Keratinocyte (primary cell): ENCODE measurements at places on chromosomes 2 and 18.

DNA sequence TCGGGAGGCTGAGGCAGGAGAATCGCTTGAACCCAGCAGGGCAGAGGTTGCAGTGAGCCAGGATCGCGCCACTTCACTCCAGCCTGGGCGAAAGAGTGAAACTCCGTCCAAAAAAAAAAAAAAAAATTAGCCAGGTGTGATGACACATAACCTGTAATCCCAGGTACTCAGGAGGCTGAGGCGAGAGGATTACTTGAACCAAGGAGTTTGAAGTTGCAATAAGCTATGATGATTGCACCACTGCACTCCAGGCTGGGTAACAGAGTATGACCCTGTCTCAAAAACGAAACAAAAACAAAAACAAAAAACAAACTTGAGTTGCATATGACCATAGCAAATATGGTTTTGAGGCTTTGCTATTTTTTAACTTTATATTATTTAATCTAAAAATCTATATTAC lies 25.8 kb downstream of the SANBR start:
- H3K27ac ChIP-seq, result no peak overlapping the region
- no peak for DNase-seq
- H3K4me3 ChIP-seq, result no peak overlapping the region
- no peaks in the 10 kb centered on the region for H3K4me1 ChIP-seq
- H3K36me3 ChIP-seq, result no peaks in the 10 kb centered on the region

GRCh38 chr2:236124182-236124893 lies 43.8 kb downstream of the GBX2 start:
- DNase-seq, result no peak
- no peak overlapping the region for H3K27ac ChIP-seq
- no peaks in the 10 kb centered on the region for H3K27me3 ChIP-seq
- H3K4me1 ChIP-seq, result no peaks in the 10 kb centered on the region

GRCh38 chr2:204112084-204112770 lies 175.7 kb downstream of the ICOS start:
- no peaks in the 10 kb centered on the region for H3K36me3 ChIP-seq
- H3K27me3 ChIP-seq, result peaks cover 7% of the 10 kb centered on the region
- no peak for DNase-seq
- H3K27ac ChIP-seq, result no peak overlapping the region
- no peak overlapping the region for H3K4me3 ChIP-seq

GRCh38 chr2:66724241-66724640 lies 289.3 kb downstream of the MEIS1 start:
- H3K36me3 ChIP-seq, result no peaks in the 10 kb centered on the region
- no peak overlapping the region for H3K27ac ChIP-seq
- H3K4me1 ChIP-seq, result no peaks in the 10 kb centered on the region
- no peak overlapping the region for H3K4me3 ChIP-seq
- no peaks in the 10 kb centered on the region for H3K27me3 ChIP-seq
- DNase-seq, result no peak

GRCh38 chr2:121118951-121119350 lies 166.1 kb downstream of the TFCP2L1 start:
- no peaks in the 10 kb centered on the region for H3K27me3 ChIP-seq
- no peaks in the 10 kb centered on the region for H3K4me1 ChIP-seq
- H3K4me3 ChIP-seq, result no peak overlapping the region

DNA sequence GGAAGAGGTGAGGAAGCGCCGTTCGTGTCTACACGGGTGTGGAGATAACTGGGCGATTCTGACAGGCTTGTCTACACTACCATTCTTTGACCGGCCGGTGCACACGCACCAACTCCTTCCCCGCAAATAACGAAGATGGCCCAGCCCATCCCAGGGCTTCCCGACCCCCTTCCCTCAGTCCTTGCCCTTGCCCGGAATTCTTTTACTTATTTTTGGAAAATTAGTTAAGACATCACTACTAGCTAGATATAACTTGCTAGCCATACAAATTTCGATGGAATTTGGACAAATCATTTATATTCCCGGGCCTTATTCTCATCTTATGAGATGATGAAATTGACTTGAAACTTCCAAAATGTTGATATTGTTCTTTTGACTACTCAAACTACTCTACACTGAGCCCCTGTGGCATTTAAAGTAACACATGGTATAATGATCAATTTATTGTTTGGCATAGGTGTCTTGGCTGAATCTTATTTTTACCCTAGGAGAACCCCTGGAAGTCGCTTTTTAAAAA lies 1.3 kb downstream of the ERICH2 start:
- DNase-seq, result no peak
- no peaks in the 10 kb centered on the region for H3K27me3 ChIP-seq
- no peaks in the 10 kb centered on the region for H3K36me3 ChIP-seq
- peak overlapping the region; percentile 40 for H3K27ac ChIP-seq
- H3K4me1 ChIP-seq, result peaks cover 10% of the 10 kb centered on the region
- peak overlapping the region; percentile 82 for H3K4me3 ChIP-seq

- peak overlapping the region; percentile 83 for H3K27ac ChIP-seq
- no peaks in the 10 kb centered on the region for H3K27me3 ChIP-seq
- no peak for DNase-seq
- no peak overlapping the region for H3K4me3 ChIP-seq
- H3K4me1 ChIP-seq, result peaks cover 19% of the 10 kb centered on the region
- H3K36me3 ChIP-seq, result no peaks in the 10 kb centered on the region
Observed at GRCh38 chr2:135257383-135258090, 205.4 kb downstream of the RAB3GAP1 start.

DNA sequence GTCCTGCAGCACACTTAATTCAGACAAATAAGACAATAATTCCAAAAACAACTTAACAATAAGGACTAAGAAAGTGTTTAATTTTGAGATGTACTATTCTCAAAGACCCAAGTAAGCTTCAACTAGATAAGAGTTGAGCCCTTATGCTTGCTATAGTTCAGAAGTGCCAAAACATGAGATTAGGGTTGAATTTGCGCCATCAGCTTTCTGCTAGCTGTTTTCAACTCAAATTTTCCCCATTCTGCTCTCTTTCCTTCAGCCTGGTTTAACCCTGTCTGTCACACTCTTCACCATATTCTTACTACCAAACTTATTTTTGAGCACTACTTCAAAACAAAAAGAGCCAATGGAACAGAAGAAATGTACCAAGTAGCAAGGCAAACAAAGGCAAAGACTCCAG lies 4.1 kb downstream of the NFE2L2 start:
- H3K4me1 ChIP-seq, result peaks cover 38% of the 10 kb centered on the region
- H3K27me3 ChIP-seq, result no peaks in the 10 kb centered on the region
- H3K36me3 ChIP-seq, result peaks cover 4% of the 10 kb centered on the region
- no peak overlapping the region for H3K27ac ChIP-seq
- DNase-seq, result no peak

DNA sequence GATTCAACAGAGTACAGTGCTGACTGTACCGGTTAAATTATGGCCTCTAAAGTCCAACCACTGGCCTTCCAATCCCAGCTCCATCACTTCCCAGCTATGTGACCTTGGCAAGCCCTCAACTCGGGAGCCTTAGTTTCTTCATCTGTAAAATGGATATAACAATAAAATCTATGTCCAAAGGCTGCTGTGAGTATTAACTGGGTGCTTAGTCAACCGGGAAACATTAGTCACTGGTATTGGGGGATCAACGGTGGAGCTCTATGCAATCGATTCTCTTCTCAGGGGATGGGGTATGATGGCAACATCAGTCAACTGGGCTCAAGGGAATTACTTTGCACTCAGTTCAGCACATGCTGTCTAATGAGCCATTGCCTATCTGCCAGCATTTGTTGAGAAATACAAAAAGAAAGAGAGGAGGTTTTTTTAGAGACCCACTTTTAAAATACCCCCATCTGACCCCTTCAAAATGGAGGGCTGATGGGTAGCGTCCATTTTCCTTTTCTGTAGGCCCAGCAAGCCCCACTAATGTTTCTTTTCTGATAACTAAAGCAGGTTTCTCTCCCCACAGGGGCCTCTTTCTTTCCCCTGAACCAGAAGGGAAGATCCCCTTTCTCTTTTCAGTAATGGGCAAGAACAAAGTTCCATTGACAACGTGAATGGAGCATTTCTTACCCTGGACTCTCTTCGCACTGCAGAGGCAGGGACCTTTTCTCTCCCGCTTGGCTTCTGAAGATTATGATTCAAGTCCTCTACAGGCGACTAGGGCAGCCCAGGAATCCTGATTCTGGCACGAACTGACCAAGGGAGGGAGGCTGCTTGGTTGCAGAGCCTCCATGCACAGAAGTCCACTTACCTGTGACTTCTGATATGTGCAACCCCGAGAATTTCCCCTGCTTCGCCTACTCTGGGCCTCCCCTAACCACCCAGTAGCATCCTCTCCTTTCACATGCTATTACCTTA lies 8.7 kb upstream of the AGFG1 start:
- H3K27me3 ChIP-seq, result no peaks in the 10 kb centered on the region
- H3K4me3 ChIP-seq, result no peak overlapping the region
- H3K27ac ChIP-seq, result no peak overlapping the region
- H3K36me3 ChIP-seq, result no peaks in the 10 kb centered on the region

- H3K4me3 ChIP-seq, result no peak overlapping the region
- no peaks in the 10 kb centered on the region for H3K36me3 ChIP-seq
- no peak overlapping the region for H3K27ac ChIP-seq
- H3K27me3 ChIP-seq, result no peaks in the 10 kb centered on the region
Observed at GRCh38 chr18:48616484-48617255, 77.8 kb downstream of the CTIF start.

- no peak overlapping the region for H3K4me3 ChIP-seq
- H3K27me3 ChIP-seq, result no peaks in the 10 kb centered on the region
- peaks cover 4% of the 10 kb centered on the region for H3K4me1 ChIP-seq
- H3K36me3 ChIP-seq, result no peaks in the 10 kb centered on the region
- peak; percentile 73 for DNase-seq
Observed at GRCh38 chr2:67846370-67847070, 216.3 kb downstream of the C1D start.

- DNase-seq, result no peak
- H3K27me3 ChIP-seq, result no peaks in the 10 kb centered on the region
- H3K36me3 ChIP-seq, result no peaks in the 10 kb centered on the region
- H3K4me3 ChIP-seq, result no peak overlapping the region
- no peak overlapping the region for H3K27ac ChIP-seq
- no peaks in the 10 kb centered on the region for H3K4me1 ChIP-seq
Observed at GRCh38 chr2:14015113-14015630, 617.3 kb upstream of the LRATD1 start.

- no peak overlapping the region for H3K27ac ChIP-seq
- DNase-seq, result no peak
- peaks cover 12% of the 10 kb centered on the region for H3K27me3 ChIP-seq
- no peak overlapping the region for H3K4me3 ChIP-seq
- H3K4me1 ChIP-seq, result no peaks in the 10 kb centered on the region
Observed at GRCh38 chr2:181673173-181673572, 7.1 kb downstream of the NEUROD1 start.

- no peak overlapping the region for H3K27ac ChIP-seq
- no peaks in the 10 kb centered on the region for H3K36me3 ChIP-seq
- no peak for DNase-seq
- no peak overlapping the region for H3K4me3 ChIP-seq
- no peaks in the 10 kb centered on the region for H3K4me1 ChIP-seq
Observed at GRCh38 chr2:224671731-224672130, 44.4 kb downstream of the CCDC195 start.

DNA sequence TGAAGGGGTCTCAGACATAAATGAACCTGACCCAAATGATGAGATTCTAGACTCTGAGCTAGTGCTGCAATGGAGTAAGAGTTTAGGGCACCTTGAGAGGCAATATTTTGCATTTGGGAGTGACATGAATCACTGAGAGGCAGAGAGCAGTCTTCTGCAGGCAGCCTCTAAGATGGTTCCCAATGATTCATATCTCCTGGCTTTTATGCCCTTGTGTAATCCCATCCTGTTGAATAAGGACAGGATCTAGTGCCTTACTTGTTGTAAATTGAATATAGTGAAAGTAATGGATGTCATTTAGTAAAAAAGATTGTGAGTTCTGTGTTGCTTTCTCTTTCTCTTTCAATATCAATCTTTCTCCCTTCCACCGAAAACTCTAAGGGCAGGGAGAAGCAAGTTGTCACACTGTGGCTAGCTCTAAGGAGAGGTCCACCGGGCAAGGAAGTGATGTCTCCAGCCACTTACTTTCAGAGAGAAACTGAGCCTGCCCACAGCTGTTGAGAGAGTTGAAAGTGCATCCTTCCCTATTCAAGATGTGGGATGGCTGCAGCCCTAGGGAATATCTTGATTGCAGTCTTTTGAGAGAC lies 144.7 kb downstream of the TRIB2 start:
- peaks cover 23% of the 10 kb centered on the region for H3K4me1 ChIP-seq
- no peak for DNase-seq

DNA sequence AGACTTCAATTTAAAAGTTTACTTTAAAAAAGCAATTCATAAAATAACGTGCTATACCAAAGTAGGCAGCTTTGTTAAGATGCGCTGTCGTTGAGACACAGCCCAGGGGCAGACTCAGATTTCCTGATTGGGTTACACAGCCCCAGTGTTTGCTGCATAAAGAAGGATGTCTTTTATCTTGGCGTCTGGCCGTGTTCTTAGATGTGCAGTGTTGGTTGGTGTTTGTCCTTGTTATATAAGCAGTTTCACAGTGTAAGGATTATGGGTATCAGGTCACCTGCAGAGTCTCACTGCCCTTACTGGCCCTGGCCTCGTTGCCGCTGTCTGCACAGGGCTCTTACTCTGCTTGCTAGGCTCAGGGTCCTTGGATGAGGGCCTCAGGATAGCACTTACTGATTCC lies 108.5 kb downstream of the WDSUB1 start:
- no peak overlapping the region for H3K4me3 ChIP-seq
- H3K4me1 ChIP-seq, result no peaks in the 10 kb centered on the region
- no peak for DNase-seq
- H3K27ac ChIP-seq, result no peak overlapping the region

- H3K4me1 ChIP-seq, result peaks cover 7% of the 10 kb centered on the region
- no peak overlapping the region for H3K27ac ChIP-seq
- H3K36me3 ChIP-seq, result peaks cover 5% of the 10 kb centered on the region
- H3K4me3 ChIP-seq, result no peak overlapping the region
- H3K27me3 ChIP-seq, result no peaks in the 10 kb centered on the region
Observed at GRCh38 chr18:23384778-23385736, 68.0 kb upstream of the RIOK3 start.

DNA sequence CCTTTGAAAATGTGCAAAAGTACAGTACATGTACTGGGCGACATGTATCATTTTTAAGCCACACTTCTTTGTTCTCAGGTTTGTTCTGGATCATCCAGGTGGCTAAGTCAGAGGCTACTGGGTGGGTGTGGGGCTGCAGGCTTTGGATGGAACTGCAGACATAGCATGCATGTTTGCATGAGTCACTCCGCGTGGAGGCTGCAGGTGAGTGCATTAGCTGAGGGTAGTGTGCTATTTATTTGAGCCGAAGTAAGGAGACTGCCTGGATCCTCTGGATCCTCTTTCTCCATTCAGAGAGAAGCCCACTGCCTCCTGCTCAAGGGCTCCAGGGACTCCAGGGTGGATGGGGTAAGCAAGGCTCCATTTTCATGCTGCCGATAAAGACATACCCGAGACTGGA lies 9.4 kb upstream of the NEURL3 start:
- no peak overlapping the region for H3K4me3 ChIP-seq
- H3K36me3 ChIP-seq, result no peaks in the 10 kb centered on the region
- no peaks in the 10 kb centered on the region for H3K4me1 ChIP-seq
- DNase-seq, result no peak
- peaks cover 7% of the 10 kb centered on the region for H3K27me3 ChIP-seq
